CD14-positive monocyte (primary cell): ENCODE measurements at places on chromosomes 6 and 20. TPM values are rescaled to one million over a fixed set of nuclear protein-coding genes. Genes with fewer than 3 reads are reported as not detected.

- DNase-seq = no peak
Measured at GRCh38 chr20:6100246-6100645, 22.6 kb downstream of the FERMT1 start.

GRCh38 chr6:35043381-35044130, 97.6 kb downstream of the TCP11 start:
- no peak for DNase-seq

- no peak for DNase-seq
Measured at GRCh38 chr6:123677897-123678296, 41.1 kb upstream of the TRDN start.

- no peak for DNase-seq
Measured at GRCh38 chr6:95142661-95143335, 434.5 kb upstream of the MANEA start.

DNA sequence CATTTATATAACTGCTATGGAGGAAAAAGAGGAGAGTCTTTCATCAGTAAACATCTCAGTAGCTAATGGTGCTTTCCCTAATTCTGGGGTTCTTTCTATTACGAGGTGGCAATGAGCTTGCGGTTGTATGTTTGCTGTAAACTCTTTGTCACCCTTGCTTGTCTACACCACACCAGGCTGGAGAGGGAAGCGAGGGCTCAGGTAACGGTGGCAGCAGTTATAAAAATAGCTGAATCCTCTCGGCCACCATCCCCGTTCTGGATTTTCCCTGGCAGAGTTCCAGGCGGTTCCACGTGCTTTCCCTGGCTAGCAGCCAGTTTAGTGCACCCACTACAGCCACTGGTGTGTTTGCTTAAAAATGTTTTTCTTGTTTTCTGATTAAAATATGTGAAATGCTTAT, 39.0 kb downstream of the MAS1 start:
- DNase-seq = peak; percentile 16

DNA sequence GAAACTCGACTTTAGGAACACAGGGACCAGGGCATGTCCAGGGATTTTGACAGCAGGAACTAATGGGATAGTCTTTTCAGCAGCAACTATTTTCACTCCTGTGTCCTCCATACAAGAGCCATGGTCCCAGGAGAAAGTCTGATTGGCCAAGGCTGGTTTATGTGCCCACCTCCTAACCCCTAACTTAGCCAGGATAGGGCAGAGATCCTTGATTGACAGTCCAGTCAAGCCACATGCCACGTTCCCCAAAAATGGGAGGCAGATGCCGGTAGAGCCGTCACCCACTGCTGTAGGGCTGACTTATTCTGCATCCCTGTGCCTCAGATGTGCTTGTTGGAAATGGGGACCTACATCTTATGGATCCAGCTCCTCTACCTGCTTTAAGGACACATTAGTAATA, 22.3 kb downstream of the SLC2A10 start:
- DNase-seq = no peak

DNA sequence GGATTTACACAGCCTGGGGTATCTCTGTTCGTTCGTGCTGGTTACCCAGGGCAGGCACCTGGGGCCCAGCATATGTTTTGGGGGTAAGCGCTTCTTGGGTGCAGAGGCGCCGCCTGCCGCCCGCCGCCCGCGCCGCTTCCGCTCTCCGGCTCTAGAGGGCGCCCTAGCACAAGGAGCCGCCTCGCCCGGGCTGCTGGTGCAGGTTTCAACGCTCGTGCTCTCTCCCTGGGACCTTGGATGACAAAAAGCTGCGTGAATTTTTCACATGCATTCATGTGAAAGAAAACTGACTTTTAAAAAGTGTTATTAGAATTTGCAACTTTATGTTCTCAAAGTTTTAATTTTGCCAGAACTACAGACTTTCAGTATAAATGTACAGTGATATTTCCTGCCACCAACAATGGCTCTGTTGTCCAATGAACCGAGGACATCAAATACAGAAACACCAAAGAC, 32.5 kb downstream of the PRR18 start:
- DNase-seq = peak; percentile 69

- DNase-seq = no peak
Measured at GRCh38 chr20:58554541-58554940, 39.3 kb upstream of the APCDD1L start.

GRCh38 chr6:165092881-165093595, 216.4 kb downstream of the C6orf118 start:
- no peak for DNase-seq

DNA sequence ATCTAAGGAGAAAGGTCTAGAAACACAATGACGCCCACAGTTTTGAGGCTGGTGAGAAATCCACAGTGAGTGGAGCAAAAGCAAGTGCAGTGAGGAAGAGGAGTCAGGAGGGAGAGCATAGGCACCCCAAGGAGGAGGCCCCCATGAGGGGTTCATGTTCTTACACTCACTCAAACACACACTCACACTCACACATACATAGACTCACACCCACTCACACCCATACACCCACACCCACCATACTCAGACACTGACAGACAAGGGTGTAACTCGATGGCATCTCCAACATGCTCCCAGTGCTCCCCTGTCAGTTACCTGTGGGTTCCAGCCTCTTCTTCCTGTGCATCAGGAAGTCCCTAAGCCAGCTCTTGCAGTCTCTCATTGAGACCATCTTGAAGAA, 3.8 kb downstream of the ULBP3 start:
- no peak for DNase-seq

- DNase-seq = no peak
Measured at GRCh38 chr6:16868968-16869367, 107.7 kb upstream of the ATXN1 start.

GRCh38 chr6:3088968-3089367, 20.7 kb downstream of the RIPK1 start:
- no peak for DNase-seq

DNA sequence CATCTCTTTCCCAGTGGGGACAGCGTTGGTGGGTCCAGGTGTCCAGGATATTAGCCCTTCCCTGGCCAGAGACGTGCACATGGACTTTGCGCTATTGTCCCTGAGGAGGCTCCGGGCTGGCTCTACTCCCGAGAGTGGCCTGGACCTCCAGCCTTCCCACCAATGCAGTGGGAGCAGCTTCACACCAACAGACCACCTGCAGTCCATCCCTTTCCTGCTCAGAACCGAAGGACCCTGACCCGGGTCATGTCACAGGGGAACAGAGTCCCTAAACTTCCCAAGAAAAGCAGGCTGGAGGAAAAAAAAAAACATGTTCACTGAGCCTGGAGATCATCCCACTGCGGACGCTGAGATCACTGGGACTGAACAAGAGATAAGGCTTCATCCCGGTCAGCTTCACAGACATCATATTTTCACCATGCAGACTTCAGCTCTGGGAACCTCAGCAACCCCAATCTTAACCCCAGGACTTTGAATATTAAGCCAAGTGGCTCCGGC, 18.3 kb downstream of the ZMYND8 start:
- no peak for DNase-seq

DNA sequence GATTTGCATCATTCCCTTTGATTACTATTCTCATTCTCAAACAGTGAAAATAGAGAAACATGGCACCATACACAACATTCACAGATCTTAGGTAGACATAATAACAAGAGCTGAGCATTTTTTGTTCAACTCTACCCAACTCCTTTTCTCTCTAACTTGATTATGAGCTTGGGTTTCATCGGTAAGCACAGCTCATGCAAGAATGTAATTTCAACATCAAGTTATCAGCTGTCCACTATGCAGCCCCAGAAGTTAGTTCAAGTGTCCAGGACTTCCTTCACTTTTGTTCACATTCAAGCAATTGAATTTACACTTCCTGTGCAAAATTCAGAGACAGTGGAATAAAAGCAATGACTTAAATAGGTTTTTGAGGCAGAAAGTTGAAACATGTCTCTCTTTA, 297.7 kb upstream of the SASH1 start:
- no peak for DNase-seq

DNA sequence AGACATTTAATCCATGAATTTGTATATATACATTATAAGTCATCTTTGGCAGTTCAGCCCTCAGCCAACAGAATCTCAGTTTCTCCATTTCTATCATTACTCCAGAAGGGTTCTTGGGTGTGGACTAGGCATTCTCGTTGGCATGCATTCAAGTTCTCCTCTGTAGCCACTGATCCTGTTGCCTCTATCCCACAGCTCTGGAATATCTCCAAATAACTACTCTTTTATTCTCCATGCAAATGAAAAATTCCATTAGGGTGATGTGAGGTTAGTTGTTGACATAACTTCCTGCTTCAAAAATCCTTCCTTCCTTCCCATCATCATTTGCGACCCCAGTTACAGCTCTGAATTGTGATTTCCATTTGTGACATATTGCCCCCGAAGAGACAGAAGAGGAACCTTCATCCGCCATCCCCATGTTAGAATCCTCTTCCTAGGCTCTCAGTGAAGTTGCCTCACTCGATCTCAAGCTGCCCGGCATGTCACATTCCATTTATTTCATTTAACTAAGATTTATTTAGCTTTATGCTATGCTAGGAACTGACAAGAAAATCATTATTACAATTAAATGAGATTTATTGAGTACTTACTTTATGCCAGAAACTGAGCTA, 93.7 kb upstream of the EDN1 start:
- DNase-seq = no peak

DNA sequence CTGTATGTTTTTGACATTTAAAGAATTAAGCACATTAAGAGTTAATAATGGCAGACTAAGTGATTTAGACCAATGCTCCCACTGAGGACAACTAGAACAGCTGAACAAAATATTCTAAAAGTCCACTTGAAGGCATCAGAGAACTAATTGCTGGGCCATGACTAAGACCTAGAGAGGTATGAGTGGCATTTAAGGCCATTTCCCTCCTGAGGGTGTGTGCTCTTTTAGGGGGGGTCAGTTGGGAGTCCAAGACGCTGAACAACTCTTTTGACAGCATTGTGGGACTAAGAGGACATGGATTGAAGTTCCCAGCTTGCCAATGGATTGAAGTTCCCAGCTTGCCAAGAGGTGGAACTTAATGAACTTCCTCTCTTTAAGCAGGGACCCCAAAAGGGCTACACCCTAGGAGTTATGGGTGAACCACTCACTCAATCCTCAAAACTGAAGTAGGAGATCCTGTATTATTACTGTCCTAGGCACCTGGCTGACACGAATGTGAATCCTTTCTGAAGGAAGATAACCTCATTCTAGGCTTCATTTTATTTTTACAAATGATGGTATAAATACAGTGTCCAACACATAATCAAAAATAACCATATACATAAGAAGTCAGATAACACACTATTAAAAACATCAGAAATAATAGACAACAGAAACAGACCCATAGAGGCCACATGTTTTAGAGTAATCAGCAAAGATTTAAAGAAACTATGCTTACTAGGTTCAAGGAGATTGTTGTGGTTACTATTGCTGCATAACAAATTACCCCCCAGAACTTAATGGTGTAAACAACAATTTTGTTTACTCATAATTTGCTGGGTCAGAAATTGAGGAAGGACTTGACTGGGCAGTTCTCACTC, 175.1 kb downstream of the VEGFA start:
- DNase-seq = no peak

- DNase-seq = no peak
Measured at GRCh38 chr20:2879146-2879545, 5.9 kb downstream of the PTPRA start.

DNA sequence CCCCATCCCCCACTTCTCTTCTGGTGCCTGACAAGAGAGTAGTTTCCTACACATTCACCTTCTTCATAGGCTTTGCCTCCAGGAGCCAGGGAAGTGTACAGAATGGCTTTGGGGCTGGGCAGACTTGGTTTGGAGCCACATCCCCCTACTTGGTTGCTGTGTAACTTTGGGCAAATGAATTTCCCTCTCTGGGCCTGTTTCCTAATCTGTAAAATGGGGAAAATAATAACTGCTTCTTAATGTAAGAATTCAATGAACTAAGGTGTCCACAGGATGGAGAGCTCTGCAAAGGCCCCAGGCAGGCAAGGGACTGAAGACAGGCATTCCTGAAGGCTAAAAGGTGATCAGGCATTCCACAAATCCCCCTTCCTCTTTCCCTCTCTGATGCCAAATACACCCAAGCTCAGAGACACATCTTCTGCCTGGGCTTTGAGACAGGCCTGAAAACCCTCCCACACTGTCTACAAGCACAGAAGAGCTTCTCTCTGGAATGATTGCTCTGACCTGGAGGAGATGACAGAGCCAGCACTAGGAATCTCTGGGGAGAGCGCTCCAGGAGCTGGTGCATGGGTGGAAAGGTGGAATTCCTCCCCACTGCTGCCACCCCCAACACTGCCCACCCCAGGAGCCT, 6.9 kb upstream of the C20orf203 start:
- no peak for DNase-seq

GRCh38 chr6:19836799-19837510, at the start of gene ID4:
Gene ID4 (plus strand): TSS chr6:19837370. CDS start chr6:19837755, 385 bp downstream.
- DNase-seq = no peak

DNA sequence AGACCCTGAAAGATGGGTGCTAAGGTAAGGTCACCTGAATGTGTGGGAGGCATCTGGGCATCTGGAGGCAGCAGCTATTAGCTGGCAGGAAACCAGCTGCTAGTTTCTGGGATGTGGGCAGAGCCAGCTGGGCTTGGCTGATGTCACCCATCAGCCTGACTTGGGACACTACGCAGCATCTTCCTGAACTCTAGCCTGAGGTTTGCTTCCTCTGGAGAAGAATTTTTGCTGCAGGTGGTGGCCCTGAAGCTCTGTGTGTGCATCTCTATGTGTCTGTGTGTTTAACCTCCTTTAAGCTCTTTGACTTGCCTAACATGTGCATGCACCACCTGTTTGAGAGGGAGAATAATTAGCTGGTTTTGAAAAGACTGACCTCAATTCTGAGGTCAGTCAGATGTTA, 465.1 kb upstream of the CHD6 start:
- DNase-seq = no peak

- DNase-seq = no peak
Measured at GRCh38 chr6:143652841-143653331, 24.9 kb upstream of the PHACTR2 start.

GRCh38 chr6:146194434-146194833, 165.6 kb downstream of the GRM1 start:
- no peak for DNase-seq

DNA sequence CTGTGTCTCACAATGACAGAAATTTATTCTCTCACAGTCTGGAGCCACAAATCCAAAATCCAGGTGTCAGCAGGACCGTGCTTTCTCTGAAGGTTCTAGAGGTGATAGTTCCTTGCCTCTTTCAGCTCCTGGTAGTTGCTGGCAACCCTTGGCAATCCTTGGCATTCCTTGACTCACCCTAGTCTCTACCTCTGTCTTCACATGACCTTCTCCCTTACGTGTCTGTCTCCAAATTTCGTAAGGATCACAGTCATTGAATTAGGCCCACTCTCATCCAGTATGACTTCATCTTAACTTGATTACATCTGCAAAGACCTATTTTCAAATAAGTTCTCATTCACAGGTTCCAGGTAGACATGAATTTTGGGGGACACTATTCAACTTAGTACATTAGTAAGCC, 143.1 kb downstream of the CEP57L1 start:
- DNase-seq = peak; percentile 44

- no peak for DNase-seq
Measured at GRCh38 chr20:3909952-3910366, 20.8 kb downstream of the PANK2 start.

The AP5S1 gene
- polyA plus RNA-seq = 6.6 and 9.6 TPM in 2 replicates

The VGLL2 gene
- polyA plus RNA-seq = not detected

The CRISP2 gene
- polyA plus RNA-seq = not detected

The WFDC5 gene
- polyA plus RNA-seq = not detected

The TNFRSF6B gene
- not detected for polyA plus RNA-seq

The NRSN1 gene
- not detected in 2 replicates for polyA plus RNA-seq

The AK9 gene
- polyA plus RNA-seq = 3.1 TPM

The ROS1 gene
- not detected in 2 replicates for polyA plus RNA-seq

The LGSN gene
- polyA plus RNA-seq = not detected in 2 replicates

The RFX6 gene
- polyA plus RNA-seq = not detected

The PSMB8 gene
- polyA plus RNA-seq = 487 TPM

The TBX18 gene
- polyA plus RNA-seq = not detected
